Stimulated activated CD4-positive, alpha-beta T cell treated with anti-CD3 and anti-CD28 coated beads, Interleukin-2, amount 100 ng/mL, for 24 hours (primary cell): ENCODE measurements at places on chromosomes 3 and 15.

GRCh38 chr3:39226106-39226741 lies 33.8 kb upstream of the XIRP1 start:
- no peak for DNase-seq

DNA sequence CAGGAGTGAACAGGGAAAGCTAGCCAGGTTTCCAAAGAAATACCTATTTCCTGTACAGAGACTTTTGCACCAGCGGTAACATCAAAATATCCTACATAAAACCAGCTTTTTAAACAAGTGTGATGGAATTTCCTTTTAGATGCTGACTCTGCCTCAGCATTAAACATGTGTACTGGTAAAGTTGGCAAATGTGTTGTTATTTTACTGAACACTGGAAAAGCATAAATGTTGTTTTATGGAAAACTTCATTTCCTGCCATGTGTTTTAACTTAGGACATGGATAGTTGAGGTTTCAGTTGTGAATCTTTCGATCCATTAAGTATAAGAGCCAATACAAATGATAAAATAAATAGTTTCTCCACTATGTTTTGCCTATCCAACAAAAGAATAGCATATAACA lies 15.7 kb downstream of the OXNAD1 start:
- no peak for DNase-seq

- no peak for DNase-seq
Observed at GRCh38 chr15:62582580-62582979, 417.5 kb upstream of the C2CD4B start.

DNA sequence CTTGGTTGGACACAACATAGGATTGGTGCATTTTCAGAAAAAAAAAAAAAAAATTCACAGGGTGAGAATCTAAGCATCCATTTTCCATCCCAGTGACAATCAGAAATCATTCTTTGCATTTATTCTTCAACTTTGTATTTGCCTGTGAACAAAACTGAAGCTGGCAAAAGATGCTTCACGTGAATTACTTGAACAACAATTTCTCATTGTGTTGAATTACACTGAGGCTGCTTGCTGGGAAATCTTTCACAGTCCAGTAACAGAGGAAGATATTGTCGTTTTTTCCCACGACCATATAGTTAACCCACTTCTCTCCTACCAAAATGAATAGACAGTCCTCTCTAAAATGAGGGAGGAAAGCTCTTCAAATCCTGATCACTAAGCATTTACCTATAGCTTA lies 4.3 kb upstream of the SLCO3A1 start:
- no peak for DNase-seq

DNA sequence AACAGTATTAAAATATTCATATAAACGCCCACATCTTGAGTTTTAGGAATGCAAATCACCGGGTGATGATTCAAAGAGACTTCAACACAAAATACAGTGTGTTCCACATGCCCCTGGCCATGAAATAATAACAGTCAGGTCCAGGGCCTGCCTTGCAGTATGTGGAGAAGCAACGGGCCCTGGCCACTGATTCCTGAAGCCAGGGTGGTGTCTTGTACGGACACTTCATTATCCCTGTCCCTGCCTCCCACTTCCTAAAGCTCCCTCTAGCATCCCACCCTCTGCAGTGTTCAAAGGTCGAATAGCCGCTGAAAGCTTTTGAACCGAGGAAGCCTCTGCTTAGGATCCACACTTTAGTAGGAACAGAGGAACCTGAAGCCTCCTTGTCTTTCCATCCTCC lies 50.4 kb upstream of the PCSK6 start:
- no peak for DNase-seq

DNA sequence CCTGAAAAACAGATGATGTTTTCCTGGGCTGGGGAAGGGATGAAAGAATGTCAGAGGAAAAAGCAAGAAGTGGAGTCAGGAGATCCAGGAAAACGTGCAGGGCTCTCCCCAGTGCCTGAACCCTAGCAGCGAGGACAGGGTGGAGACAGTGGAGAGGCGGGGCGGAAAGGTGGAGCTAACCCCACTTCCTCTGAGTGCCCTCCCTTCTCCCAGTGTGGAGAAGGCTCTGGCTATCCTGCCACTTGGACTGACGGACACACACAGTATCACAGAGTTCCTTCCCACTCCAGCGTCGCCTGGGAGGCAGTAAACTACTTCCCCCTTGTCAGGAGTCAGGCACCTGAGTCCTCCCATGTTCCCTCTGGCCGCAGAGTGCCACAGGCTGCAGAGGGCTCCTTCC lies 125.3 kb upstream of the CHRNA7 start:
- no peak for DNase-seq

DNA sequence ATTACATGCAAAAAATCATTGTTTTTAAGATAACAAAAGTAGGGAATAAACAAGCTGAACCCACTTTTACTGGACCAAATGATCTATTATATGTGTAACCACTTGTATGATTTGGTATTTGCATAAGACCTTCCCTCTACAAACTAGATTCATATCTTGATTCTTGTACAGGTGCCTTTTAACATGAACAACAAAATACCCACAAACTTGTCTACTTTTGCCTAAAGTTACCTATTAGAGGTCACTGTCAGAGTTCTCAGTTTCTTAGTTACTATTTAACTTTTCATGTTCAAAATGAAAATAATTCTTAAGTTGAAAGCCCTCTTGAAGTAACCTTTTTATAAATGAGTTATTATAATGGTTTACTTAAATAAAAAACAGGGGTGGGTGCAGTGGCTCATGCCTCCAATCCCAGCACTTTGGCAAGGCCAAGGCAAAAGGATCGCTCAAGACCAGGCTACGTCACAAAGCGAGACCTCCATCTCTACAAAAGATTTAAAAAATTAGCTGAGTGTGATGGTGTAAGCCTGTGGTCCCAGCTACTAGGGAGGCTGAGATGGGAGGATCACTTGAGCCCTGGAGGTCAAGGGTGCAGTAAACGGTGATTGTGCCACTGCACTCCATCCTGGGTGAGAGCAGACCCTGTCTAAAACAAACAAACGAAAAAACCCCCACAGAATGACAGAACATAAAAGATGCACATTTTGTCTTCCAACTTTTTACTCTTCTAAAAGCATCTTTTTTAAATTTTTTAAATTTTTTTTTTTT lies 16.0 kb downstream of the ACTR8 start:
- DNase-seq: no peak

GRCh38 chr15:28861031-28861534 lies 12.6 kb upstream of the GOLGA6L7 start:
- DNase-seq: no peak
